ENCODE measurements at places on chromosomes 2 and 18.

- no peak for DNase-seq
Measured at GRCh38 chr18:10689236-10690034, 163.6 kb downstream of the NAPG start.

- DNase-seq = no peak
Measured at GRCh38 chr2:240451791-240452461, 16.5 kb downstream of the GPC1 start.

GRCh38 chr2:239193401-239193811, 207.4 kb downstream of the HDAC4 start:
- DNase-seq = no peak

- DNase-seq = no peak
Measured at GRCh38 chr18:3010086-3010485, 2.9 kb downstream of the LPIN2 start.

GRCh38 chr2:126664234-126664633, 8.3 kb downstream of the GYPC start:
- DNase-seq = no peak

- no peak for DNase-seq
Measured at GRCh38 chr2:219731173-219731572, 103.7 kb downstream of the SLC4A3 start.

- DNase-seq = no peak
Measured at GRCh38 chr18:59837586-59837985, 62.2 kb upstream of the PMAIP1 start.

- DNase-seq = no peak
Measured at GRCh38 chr2:195333869-195334268, 323.2 kb upstream of the SLC39A10 start.

DNA sequence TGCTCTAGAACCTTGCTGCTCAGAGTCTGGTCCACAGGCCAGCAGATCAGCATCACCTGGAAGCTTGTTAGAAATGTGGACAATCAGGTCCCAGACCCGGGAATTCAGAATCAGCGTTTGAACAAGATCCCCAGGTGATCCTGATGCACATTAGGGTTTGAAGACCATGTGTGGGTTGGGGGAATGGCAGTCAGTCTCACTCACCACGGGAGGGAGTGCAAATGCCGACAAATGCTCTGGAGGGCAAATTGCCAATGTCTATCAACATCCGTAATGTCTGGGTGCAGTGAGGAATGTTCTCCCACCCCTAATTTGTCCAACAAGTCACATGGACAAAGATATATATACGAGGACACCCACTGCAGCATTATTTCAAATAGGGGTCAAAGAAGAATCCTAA, 34.5 kb downstream of the INPP5D start:
- no peak for DNase-seq

DNA sequence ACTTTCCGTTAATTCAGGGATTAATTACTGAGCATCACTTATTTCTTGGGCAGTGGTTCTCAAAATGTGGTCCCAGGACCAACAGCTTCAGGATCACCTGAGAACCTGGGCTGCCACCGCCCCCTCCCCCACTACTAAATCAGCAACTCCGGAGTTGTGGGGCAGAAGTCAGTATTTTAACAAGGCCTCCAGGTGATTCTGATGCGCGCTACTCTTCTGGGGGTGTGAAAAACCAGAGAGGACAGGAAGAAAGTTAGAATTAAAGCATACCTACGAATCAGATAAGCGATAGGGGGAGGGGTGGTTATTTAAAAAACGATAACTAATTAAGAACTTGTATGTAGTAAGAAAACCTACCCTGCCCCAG, 319 bp downstream of the ZSCAN30 start:
- DNase-seq = no peak

DNA sequence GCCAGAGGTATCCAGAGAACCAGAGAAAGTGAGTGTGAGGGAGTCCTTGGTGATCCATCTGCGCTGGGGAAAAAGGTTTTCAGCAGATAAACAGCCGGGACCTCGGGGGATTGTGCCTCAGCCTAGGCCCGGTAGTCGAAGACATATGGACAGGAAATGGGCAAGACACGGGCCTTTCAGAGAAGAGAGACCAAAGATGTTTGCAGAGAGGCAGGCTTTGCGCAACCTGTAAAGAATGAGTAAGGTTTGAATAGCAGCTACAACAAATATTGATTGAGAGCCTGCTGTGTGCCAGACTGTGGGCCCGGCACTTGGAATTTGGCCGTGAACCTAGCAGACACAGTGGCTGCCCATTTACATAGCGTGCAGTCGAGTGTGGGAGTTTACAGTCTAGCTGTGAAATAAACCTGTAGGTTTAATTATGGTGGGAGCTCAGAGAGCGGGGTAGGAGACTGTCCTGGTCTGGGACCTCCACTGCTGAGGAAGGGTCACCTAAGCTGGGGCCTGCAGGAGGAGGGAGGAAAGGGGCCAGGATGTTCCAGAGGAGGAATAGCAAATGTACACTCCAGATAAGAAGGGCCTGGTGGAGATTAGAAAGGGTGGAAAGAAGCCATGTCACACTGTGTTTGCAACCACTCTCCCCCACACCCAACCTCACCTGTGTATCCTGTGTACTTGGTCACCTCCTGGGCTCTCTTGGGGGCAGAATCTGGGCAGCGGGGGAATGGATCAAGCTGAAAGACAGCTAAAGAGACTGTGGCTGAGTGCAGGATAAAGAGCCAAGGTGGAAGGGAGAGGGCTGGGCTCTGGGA, 3.0 kb downstream of the SH2D6 start:
- DNase-seq = no peak

- no peak for DNase-seq
Measured at GRCh38 chr18:10135302-10135926, 221.6 kb downstream of the VAPA start.

DNA sequence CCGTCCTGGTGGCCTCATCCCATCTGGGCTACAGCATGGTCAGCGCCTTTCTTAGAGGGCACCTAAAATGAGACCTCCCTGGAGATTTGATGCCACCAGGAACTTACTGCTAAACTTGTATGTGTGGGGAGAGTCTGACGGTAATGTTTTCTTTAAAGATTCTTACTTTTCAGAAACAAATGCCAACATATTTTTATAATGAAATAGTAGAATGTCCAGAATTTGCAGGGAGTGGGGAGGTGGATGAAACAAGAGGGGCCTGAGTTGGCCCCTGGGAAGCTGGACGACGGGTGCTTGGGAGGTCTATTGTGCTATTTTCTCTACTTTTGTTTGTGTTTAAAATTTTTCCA, 118.8 kb upstream of the CTDP1 start:
- DNase-seq = no peak

GRCh38 chr2:170455617-170456426, 259.3 kb upstream of the SP5 start:
- DNase-seq = no peak

DNA sequence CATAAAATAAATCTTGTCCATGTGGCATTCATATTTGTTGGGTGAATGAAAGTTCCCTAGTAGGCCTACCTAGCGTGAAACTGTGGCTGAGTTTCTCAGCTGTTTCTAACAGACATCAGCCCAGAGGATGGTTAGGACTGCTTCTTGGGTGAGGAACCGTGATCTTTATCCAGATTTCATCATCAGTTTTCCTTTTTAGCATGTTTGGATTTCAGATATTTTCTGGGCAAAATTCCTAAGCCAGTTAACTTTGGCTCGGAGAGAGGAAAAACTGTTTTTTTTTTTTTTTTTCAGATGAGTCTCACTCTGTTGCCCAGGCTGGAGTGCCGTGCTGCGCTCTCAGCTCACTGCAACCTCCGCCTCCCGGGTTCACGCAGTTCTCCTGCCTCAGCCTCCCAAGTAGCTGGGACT, 53.5 kb downstream of the DGKD start:
- no peak for DNase-seq

DNA sequence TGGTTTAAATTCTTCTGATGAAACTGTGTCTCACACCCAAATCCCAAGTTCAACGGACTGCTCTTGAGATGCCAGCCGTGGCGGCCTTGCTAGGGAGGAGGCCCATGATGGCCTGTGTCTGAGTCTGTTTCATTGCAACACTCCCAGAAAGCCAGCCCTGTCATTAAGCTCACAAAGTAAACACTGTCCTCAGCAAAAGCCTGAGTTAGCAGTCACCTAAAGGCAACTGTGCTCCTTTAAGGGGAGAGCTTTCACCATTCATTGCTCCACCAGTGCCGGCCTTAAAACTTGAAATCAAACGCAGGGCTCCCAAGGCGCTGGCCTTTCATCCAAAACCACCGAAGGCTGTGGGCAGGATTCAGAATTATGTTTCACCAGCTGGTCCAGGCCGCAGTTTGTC, 42.5 kb upstream of the PPP1CB start:
- no peak for DNase-seq

- DNase-seq = peak; percentile 74
Measured at GRCh38 chr2:196586511-196586991, 53.0 kb upstream of the CCDC150 start.

- no peak for DNase-seq
Measured at GRCh38 chr2:66134138-66134701, 300.7 kb upstream of the MEIS1 start.

GRCh38 chr18:365651-366050, 97.8 kb upstream of the THOC1 start:
- DNase-seq = no peak

GRCh38 chr2:68766376-68766845, 31.8 kb downstream of the ARHGAP25 start:
- no peak for DNase-seq

GRCh38 chr18:55582325-55582724, 5.7 kb downstream of the TCF4 start:
- DNase-seq = no peak

- DNase-seq = no peak
Measured at GRCh38 chr2:132750606-132751005, 80.6 kb upstream of the LYPD1 start.

- DNase-seq = no peak
Measured at GRCh38 chr2:136715146-136715545, 50.2 kb upstream of the THSD7B start.

DNA sequence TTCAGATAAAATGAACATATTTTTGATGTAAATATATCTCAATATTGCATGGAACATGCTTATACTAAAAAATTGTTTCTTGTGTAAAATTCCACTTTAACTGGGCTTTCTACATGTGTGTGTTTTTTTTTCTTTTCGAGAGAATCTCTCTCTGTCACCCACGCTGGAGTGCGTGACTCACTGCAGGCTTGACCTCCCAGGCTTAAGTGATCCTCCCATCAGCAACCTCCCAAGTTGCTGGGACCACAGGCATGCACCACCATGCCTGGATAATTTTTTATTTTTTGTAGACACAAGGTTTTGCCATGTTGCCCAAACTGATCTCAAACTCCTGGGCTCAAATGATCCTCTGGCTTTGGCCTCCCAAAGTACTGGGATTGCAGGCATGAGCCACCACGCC, 254.6 kb downstream of the LOXHD1 start:
- no peak for DNase-seq

GRCh38 chr18:73124175-73124574, 256.4 kb upstream of the NETO1 start:
- DNase-seq = no peak

DNA sequence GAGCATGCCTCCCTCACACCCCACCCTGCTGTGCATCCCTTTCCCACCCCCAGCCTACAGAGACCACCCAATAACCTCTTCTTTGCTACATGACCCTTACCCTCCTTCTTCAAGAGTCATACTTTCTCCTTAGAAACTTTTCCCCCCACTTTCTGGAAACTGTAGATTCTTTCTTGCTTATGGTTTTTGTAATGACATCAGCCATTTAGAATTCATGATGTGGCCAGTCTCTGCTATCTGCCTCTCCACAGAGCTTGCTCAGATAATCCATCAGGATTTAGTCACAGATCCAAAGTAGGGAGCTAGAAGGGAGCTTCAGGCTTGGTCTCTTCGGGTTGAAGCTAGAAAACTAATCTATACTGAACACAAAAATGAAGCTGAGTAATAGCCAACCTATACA, 36.5 kb downstream of the GALM start:
- DNase-seq = peak; percentile 24

- DNase-seq = no peak
Measured at GRCh38 chr2:191863988-191864387, 17.1 kb upstream of the CAVIN2 start.

DNA sequence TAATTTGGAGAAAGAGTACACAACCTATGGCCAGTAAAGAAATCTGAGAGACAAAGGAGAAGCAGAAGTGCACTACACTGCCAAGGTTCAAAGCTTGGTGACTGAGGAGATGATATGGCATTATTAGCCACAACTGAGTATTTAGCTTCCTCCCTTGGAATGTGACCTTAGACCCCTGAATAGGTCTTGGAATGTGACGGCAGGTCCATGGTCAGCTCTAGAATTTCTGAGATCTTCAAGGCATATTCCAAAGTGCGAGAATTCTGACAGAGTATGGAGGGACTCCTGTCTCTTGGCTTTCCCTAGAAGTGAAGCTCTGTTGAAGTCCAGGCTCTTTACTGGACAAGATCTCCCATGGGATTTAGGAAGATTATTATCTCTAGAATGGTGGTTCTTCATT, 130.0 kb upstream of the FN1 start:
- DNase-seq = no peak

DNA sequence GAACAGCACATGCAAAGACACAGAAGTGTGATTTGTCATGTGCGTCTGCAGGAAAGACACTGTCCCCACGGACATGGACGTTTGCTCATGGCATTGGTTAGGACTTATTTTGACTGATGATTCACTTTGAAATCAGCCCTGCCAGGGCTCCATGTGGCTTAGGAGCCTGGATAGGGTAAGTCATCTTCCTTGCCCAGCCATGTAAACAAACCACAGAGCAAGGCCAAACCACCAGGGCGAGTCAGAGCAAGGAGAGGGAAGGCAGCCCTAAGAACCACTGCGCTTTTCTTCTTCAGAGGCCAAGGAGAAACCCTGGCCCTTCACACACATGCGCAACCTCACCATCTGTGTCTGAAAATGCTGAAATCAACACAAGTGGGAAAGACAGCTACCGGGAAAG, 88.8 kb downstream of the GFPT1 start:
- peak; percentile 77 for DNase-seq

GRCh38 chr2:235709969-235710879, 216.4 kb downstream of the AGAP1 start:
- DNase-seq = no peak

DNA sequence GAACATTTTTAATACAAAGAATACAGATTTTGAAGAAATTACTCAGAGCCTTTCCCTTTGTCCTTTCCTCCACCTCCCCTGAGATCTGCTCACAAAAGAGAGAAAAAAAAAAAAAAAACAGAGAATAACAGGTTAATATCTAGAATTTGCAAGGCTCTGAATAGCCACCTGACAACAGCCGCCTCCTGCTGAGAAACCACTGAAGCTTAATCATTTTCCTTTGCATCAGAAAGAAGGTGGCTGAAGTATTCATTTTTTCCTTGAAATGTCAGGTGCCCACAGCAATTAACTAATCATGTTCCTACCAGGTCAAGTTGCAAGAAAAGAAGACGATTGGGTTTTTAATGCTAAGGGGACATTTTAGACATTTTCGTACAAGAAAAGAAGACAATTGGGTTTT, 21.2 kb downstream of the CNTNAP5 start:
- DNase-seq = no peak

- no peak for DNase-seq
Measured at GRCh38 chr18:36464126-36464651, 166.7 kb downstream of the FHOD3 start.

- DNase-seq = peak; percentile 92
Measured at GRCh38 chr2:28683100-28683706, 68.4 kb upstream of the PPP1CB start.

- DNase-seq = no peak
Measured at GRCh38 chr2:63027220-63027619, 23.4 kb upstream of the OTX1 start.

- no peak for DNase-seq
Measured at GRCh38 chr2:108614043-108614545, 79.8 kb downstream of the LIMS1 start.
